ENCODE measurements at places on chromosomes 7 and 10.

- DNase-seq, result no peak
These were observed 21.2 kb downstream of the CYP3A4 start for GRCh38 chr7:99762680-99763327.

DNA sequence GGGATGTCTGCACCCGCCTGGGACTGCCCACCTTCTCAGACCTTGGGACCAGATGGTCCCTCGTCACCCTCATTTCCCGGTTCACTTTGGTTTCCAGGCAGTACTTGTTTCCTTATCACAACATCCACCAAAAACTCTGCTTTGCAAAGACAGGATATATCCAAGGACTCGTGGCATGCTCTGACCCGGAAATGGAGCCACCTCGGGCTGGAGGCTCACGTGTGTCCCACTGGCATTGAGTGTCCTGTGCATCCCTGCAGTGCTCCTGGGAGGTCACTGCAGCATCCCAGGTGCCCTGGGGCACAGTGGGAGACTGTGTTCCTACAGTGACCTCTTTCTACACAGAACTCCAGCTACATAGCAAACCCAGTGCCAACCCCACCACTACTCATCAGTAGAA is 611.9 kb upstream of the FOXK1 start:
- no peak for DNase-seq

GRCh38 chr7:151723321-151723720 is 153.6 kb downstream of the PRKAG2 start:
- no peak for DNase-seq

GRCh38 chr7:1044189-1045068 is at the start of gene GPR146:
Gene GPR146 (plus strand): TSS chr7:1044546. CDS start chr7:1057516, 12,970 bp downstream.
- peak; percentile 90 for DNase-seq

DNA sequence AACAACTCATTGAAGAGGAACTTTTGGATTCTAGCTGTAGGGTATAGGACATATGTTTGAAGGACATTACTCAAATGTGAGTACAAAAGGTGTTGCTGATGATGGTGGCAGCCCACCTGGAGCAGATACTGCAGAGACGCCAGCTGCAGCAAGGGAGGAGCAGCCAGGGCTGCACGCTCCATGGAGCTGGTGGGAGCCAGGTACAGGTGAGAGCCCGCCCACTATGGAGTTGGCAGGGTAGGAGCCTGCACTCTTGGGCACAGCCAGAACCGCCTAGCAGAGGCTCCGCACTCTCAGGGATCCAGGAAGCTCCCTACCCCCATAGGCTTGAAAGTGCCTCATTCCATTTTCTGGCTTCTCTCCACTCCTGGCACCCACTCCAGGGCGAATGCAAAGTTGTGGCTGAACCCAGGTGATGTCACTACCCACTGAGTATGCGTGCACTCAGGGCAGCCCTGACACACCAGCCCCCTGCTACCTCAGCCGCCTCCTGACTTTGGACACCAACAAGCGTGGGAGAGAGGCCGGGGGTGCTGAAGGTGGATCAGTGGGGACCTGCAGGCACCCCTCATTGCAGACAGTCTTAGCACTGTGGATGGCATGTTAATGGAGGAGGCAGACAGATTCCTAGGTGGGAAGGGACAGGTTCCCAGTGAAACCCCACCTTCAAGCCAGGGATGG is 761.1 kb downstream of the IPMK start:
- DNase-seq, result no peak

DNA sequence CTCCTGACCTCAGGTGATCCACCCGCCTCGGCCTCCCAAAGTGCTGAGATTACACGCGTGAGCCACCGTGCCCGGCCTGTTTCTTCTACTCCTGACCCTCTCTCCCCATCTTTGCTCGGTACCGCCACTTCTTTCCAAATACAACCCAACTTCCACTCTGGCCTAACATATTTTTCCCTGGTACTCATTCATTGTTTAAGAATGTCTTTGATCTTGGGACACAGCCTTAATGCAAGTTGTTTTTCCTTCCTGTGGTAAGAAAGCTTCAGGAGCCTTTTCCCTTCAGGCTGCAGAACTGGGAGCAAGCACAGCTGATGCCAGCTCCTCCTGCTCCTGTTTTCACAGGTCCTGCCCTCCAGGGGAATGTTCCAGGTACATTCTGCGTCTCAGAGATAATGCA is 13.7 kb downstream of the CALML3 start:
- no peak for DNase-seq

DNA sequence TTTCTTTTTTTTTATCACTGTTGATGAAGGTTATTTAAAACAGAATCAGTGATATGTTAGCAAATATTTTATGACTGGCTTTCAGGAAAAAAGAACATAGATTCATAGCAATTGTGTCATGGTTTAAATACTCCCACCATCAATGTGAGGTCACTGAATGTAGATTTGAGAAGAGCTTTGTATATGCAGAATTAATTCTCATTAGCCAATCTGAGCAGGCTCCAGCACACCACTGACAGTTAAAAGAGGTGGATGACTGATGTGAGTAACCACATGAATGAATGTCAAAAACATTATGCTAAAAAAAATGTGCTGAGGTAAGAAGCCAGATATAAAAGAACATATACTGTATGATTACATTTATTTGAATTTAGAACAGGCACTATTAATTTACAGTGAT is 174.8 kb upstream of the KAT6B start:
- peak; percentile 26 for DNase-seq

DNA sequence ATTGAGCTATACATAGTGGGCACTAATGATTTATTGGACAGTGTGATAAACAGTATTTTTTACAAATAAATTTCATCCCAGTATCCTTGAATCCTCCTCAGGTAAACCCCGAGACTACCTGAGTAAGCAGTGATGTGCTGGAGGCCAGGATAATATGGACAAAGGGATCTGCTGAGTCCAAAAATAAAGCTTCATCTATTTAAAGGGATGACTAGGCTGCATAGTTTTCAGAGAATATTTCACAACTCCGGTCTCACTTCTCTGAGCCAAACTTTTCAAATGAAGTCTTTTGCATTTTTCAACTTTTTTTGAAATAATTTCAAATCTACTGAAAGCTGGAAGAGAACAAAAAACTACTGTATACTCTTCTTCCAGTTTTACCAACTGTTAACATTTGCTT is 2.5 kb downstream of the ACTR3B start:
- DNase-seq, result no peak

- no peak for DNase-seq
These were observed 124.3 kb downstream of the CACNB2 start for GRCh38 chr10:18264466-18265050.

DNA sequence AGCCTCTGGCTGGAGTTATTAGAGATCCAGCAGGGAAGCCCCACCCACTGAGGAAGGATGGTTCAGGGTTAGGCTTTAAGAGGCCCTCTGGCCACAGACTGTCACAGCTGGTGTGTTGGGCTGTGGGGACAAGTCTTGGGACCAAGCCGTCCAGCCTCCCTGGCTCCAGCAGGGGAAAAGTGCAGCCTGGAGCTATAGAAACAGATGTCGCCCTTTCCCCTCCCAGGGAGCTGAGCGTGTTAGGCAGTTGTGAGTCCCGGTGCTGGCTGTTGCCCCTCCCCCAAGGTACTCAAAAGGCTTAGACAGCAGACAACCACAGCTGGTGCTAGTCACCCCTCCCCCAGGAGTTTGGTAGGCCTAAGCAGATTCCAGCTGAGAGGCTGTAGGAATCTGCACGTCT is 143.4 kb downstream of the TMEM168 start:
- no peak for DNase-seq

DNA sequence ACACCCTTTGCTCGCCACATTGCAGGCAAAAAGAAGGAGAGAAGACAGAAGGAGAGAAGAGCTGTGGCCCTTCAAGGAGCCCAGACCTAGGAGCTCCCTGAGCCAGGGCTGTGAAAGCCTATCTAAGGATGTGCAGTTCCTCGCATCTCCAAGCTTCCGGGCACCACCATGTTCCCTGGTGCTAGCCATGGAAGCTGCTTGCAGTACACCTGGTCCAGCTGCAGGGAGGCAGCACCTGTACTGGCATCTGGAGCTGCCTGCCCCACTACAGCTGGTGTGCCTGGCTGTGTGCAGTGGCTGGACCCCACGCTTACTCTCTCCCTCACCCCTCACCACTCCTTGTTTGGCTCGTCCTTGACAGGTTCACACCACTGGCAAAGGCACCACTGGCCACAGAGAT is 1111.8 kb upstream of the POT1 start:
- no peak for DNase-seq

DNA sequence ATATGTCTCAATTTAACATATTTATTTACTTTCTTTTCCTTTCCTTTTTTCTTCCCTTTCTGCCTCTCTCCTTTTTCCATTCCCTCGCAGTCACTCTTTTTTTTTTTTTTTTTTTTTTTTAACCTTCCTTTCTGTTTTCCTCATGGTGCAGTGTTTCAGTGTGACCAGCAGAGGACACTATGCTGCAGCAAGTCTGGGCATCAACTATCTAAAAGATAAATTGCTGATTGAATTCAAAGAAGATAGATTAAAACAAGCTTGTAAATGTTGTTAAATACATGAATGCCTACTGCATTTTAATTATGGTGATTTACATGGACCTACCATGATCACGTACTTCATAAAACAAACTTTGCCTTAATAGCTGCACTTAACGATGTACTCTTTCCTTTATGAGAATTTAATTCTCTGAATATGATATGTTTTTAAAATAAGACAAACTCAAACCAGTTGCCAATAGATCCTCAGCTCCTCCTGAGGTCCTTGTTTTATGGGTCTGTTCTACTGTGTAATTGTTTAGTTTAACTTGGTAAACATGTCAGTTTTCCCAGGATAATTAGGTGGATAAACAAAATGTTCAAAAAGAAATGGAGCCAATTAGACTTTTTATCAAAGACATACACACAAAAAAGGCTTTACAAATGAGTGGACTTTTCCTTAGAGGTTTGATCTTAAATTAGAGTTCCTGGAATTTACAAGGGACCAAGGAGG is 101.0 kb upstream of the AGR3 start:
- peak; percentile 73 for DNase-seq

- DNase-seq, result no peak
These were observed 60.1 kb upstream of the CAPZA2 start for GRCh38 chr7:116802144-116802745.

DNA sequence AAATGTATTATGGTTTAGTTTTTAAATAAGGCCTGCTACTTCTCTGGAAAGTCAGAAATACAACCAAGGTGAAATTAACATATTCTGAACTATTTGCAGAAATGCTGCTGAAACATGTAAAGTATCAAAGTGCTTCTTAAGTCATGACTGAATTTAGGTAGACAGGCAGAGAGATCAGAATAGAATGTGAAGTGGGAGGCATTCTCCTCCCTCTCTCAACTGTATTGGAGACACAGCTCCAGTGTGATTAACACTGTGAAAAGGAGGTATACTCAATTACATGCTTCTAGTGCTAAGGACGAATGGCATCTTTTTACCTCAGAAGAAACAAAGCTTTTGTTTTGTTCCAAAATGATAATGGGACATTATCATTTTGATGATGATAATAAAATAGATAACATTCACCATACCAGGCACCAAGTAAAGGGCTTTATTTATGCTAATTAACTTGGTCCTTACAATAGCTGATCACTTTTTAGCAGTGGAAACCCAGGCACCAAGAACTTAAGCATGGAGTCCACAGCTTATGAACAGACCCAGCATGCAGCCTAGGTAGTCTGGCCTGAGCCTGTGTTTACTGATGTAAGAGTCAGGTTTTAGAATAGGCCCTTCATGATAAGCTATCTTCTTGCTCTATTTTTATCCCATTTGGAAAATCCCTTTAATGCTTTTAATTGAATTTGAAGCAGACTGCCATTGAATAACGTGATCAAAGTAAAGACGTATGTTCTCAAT is 26.0 kb downstream of the PPP1R9A start:
- no peak for DNase-seq

- DNase-seq, result no peak
These were observed 18.6 kb downstream of the ADAP1 start for GRCh38 chr7:935874-936385.

DNA sequence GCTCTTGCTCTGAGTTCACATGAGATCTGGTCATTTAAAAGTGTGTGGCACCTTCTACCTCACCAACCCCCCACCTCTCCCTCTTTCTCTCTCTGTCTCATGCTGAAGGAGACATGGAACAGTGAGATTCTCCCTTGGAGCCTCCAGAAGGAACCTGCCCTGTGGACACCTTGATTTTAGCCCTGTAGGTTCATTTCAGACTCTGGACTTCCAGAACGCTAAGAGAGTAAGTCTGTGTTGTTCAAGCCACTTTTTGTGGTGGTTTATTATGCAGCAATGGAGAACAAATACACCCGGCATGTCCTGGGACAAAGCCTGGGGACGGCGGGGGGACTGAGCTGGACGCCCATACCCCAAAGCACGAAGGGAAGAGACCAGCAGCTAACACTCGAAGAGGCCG is 20.7 kb upstream of the GIMAP8 start:
- no peak for DNase-seq

- DNase-seq, result no peak
These were observed 2.5 kb downstream of the NUDT5 start for GRCh38 chr10:12193193-12193592.

- no peak for DNase-seq
These were observed 46.5 kb downstream of the CTBP2 start for GRCh38 chr10:125113691-125114371.

GRCh38 chr7:128954150-128954549 is 16.4 kb downstream of the IRF5 start:
- DNase-seq, result no peak

DNA sequence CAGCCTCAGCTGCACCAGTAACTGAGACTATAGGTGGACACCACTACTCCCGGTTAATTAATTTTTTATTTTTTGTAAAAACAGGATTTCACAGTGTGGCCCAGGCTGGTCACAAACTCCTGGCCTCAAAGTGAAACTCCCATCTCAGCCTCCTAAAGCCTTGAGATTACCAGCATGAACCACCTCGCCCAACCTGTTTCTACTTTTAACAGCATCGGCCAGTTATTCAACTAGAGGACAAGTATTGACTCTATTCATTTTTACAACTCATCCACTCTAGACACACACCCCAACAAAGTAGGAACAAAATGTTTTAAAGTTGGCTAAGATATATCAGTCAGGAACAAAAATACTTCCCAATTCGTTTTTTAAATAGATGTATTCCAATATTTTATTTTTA is 334.8 kb downstream of the PARD3 start:
- DNase-seq, result no peak

DNA sequence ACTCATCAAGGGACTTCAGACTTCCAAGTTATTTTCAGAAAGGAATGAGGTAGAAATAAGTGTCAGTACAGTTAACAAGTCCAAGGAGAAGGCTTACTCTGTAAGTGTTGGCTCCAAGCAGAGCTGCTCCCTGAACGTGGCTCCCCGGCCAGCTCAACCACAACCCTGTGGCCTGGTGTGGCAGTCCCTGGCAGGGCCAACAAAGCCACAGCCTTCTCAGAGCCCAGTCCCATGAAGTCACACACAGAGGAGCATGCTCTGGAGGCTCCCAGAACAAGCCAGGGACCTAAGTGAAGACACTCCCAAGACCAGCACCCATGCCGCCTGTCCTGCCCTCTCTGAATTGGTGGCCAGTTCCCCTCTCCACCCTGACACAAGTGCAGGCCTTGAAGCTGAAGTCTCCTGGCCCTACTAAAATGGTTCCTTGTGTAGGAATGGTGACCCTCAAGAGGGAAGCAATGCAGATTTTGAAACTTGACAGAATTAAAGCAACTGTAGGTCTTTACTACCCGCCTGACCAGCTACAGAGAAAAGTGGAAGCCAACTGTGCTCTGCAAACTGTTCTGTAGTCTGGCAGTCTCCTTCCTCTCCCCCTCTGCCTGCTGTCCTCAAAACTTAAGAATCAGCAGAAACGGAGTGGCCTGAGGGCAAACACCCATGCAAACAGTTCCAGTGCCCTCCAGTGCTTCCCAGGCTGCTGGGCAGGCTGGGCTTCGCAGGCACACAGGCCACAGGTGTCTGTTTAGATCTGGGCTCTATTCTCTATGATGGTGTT is 51.1 kb downstream of the NOD1 start:
- no peak for DNase-seq
